ENCODE measurements at places on chromosomes 4 and X.

GRCh38 chr4:148344352-148344751, 97.9 kb downstream of the NR3C2 start:
- DNase-seq: no peak

- no peak for DNase-seq
These were observed 1.2 kb upstream of the AMER1 start for GRCh38 chrX:64206556-64207162.

- no peak for DNase-seq
These were observed 22.3 kb upstream of the RASGEF1B start for GRCh38 chr4:81494031-81494431.

GRCh38 chrX:119880076-119880475, 8.4 kb downstream of the NDUFA1 start:
- no peak for DNase-seq

GRCh38 chrX:11386001-11386523, 92.8 kb downstream of the AMELX start:
- DNase-seq: no peak

- DNase-seq: no peak
These were observed 56.7 kb downstream of the DOCK11 start for GRCh38 chrX:118552121-118552900.

- no peak for DNase-seq
These were observed 229.2 kb upstream of the AGA start for GRCh38 chr4:177671387-177671786.

DNA sequence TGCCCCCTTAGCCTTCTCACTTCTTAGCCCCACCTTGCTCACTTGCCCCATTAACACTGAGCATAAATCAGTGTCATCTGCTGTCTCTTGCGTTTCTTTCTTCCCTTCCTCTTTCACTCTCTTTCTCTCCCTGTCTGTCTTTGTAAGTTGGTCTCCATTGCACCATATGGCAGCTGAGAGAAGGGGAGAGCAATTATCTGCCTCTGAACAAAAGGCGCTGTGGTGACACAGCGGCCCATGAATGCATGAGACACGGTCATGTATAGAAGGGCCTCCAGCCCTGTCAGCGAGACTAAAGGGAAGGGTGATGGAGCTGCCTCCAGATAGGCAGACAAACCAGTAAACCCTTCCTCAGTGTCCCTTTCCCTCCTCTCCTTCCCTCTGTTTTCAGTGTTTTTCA, 88.8 kb upstream of the PCDH18 start:
- no peak for DNase-seq

GRCh38 chrX:46168254-46168653, 377.0 kb downstream of the ZNF674 start:
- DNase-seq: no peak
